A172 (cell line): ENCODE measurements at places on chromosomes 11 and 22. TPM values are rescaled to one million over a fixed set of nuclear protein-coding genes. Genes with fewer than 3 reads are reported as not detected.

DNA sequence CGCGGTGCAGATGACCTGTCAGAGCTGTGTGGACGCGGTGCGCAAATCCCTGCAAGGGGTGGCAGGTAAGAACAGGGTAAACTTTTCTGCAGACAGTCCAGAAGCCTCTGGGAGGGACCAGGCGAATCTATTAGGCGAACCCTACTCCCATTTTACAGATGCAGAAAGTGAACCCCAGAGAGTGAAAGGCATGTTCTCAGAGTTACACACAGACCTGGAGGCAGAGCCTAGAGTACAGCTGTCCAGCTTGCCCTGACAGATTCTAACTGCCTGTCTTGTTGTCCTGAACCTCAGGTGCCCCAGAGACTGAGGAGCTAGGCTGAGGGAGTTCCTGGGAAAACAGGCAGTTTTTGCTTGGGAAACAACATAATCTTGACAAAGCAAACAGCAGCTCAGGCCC is 665 bp downstream of the CCS start:
- DNase-seq = no peak

GRCh38 chr11:9633679-9634078 is 30.2 kb upstream of the SWAP70 start:
- DNase-seq = no peak

DNA sequence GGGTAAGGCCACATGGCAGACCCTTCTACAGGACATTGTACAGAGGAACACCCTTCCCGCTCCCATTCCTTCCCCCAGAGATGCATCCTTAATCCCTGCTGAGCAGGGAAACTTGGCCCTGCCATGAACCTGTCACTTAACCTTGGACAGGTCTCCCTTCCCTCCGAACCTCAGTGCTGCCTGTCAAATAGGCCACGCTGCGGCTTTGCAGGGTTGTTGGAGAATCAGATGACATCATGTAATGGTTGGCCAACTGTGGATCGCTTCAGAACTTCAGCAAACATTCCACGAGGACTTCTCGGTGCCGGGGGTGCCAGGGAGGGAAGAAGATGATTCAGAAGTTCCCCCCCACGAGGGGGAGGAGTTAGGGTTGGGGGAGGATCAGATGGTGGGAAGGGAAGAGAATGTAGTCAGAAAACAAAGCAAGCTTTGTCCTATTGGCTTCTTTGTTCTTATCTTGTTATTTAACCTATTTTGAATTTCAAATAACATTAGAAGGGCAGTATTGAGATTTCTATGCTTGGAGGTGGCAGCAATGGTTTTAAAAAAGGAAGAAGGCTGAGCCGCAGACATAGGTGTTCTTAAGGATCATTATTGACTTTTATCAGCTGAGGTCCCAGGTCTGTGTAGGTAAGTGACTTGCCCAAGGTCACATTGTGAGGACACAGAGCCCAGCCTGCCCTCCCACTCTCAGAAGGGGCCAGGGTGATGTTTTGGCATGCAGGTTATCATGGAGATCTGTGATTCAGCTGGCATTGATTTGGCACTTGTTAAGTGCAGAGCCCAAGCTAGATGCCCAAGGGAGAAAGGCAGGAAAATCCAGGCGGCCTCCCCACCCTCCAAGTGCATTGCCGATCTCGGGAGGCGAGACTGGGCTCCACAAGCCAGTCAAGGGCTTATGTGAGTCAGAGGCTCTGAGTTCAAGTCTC is 3.1 kb downstream of the CDC42EP1 start:
- peak; percentile 85 for DNase-seq

DNA sequence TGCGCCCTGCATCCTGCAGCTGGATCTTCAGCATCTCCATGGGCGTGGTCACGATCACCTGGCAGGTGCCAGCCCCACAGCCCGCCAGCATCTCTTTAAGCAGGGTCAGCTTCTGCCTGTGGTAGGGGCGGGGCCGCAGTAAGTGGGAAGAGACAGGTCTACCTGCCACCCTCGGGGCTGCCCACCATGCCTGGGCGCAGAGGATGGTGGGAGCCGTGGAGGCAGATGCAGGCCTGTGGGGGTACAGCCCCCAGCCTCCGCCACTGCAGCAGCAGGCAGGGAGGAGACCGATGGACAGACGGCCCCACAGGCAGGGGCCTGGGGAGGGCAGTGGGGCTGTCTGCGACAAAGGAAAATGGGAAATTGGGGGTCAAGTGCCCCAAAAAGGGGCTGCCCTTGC is 3.0 kb upstream of the CEND1 start:
- DNase-seq = no peak

DNA sequence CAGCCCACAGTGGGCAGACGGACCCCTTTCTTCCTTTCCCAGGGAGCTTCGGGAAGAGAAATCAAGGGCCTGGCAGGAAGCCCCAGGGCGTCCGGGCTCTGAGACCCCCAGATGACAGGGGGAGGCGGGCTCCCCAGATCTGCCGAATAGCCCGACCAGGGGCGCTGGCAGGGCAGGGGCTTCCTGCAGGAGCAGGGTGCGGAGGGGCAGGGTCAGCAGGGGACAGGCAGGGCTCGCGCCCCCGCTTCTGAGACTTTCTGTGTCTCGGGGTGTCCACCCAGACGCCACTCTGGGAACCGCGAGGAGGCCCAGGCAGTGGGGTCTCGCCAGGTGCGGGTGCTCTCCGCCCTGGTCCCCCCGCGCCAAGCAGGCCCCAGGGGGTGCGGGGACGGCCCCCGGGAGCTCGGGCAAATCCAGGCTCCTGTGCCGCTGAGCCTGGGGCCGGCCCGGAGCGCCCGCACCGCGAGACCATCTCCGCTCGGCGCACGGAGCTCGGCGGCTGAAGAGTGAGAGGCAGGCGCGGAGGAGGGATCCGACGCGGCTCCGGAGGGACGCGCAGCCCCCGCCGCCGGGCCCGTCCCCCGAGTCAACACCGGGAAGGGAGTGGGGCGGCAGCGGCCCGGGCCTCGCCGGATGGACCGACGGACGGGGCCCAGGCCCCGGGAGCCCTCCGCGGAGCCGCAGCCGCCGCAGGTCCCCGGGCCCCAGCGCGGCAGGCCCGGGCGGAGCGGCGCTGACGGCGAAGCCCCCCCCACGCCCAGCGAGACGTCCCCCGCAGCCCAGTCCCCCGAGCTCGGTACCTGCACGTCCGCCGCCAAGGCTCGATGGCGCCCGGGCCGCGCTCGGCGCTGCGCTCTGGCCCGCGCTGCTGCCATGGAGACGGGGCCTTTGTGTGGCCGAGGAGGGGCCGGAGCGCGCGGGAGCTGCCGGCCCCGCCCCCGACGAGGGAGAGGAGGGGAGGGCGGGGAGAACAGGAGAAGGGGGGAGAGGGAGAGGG is at the start of gene PLXNB2:
Gene PLXNB2 (minus strand): TSS at position 894 of the 997 bp plus-strand sequence. CDS start 17,062 bp downstream, outside the sequence.
- no peak for DNase-seq

The DCDC1 gene
- 0.05 TPM in 1 of 2 replicates, not detected in the other for total RNA-seq

The MCAM gene
- 25.4 and 42.9 TPM in 2 replicates for total RNA-seq
